ENCODE measurements at places on chromosomes 13 and 19.

- no peak for DNase-seq
These were observed 17.5 kb downstream of the FCGBP start for GRCh38 chr19:39916851-39917396.

DNA sequence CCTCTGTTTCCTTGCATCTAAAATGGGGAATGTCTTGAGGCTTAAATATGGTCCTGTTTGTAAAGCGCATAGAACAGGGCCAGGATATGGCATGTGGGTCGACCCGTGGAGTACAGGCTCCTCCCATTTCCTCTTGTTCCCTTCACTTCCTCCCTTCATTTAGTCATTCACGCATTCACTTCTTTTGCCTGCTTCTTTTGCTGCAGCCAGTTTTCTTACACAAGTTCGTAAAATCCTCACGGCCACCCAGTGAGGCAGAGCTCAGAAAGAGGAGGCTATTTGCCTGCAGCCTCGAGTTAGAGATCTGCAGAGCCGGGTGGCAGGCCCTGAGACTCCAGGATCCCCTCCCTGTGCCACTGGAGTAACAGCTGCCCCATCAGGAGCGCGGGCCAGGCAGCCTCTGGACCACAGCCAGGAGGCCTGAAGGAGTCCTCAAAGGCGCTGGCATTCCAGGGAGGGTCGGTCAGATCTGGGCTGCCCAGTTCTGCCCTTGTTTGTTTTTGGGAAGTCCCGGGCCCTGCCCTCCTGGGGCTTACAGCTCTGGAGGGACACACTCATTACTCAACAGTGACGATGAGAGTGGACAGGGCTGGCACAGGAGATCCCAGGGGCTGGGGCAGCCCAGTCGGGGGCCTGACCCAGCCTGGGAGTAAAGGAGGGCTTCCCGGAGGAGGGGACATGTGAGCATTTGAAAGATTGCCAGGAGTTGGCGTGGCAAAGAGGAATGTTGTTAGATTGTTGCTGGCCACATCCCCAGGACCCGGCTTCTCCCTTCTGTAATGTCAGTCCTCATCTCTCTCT lies 4.6 kb downstream of the PPP5C start:
- DNase-seq, result no peak

- no peak for DNase-seq
These were observed 310.6 kb downstream of the DCT start for GRCh38 chr13:94168783-94169453.

- DNase-seq, result no peak
These were observed 381.9 kb downstream of the LMO7 start for GRCh38 chr13:76017861-76018556.

- no peak for DNase-seq
These were observed 151.7 kb downstream of the LHFPL6 start for GRCh38 chr13:39451301-39451700.

DNA sequence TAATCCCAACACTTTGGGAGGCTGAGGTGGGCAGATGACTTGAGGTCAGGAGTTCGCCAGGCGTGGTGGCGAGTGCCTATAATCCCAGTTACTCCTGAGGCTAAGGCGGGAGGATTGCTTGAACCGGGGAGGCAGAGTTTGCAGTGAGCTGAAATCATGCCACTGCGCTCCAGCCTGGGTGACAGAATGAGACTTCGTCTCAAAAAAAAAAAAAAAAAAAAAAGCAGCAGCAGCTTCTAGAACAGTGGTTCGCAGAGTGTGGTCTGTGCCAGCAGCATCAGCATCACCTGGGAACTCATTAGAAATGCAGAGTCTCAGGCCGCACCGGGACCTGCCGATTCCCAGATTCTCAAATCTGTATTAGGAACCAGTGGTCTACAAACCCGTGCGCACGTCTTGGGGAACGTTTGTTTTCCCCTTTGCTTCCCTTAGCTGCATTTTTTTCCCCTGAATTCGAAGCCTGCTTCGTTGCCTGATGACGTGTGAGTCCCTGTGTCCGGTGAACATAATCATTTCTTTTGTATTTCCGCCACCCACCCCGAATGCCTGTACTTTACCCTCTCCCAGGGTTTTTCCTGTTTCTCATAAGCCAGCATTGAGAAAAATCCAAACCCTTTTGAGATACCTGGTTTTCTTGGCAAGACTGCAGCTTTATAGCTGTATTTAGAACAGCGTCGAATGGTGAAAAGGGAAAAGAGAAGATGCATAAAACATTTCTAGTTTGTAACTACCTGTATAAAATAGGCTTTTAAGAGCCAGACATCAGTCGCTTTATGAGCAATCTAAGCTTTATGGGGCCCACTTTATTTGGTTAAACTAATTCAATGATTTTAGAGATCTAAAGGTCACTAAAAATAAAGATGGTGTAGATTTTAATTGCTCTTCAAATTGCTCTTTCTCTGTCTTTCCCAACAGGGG lies 49.8 kb downstream of the BICRA start:
- DNase-seq, result no peak

DNA sequence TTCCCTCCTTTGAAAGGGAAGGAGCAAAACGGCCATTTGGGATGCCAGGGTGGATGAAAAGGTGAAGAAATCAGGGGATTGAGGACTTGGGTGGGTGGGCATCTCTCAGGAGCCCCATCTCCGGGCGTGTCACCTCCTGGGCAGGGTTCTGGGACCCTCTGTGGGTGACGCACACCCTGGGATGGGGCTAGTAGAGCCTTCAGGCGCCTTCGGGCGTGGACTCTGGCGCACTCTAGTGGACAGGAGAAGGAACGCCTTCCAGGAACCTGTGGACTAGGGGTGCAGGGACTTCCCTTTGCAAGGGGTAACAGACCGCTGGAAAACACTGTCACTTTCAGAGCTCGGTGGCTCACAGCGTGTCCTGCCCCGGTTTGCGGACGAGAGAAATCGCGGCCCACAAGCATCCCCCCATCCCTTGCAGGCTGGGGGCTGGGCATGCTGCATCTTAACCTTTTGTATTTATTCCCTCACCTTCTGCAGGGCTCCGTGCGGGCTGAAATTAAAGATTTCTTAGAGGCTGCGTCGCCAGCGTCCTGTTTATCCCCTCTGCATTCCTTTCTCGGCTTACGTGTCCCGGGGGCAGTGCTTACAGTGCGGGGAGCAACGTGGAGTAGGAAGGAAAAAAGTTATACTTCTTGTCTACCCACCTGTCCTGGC lies 15.2 kb upstream of the S1PR4 start:
- DNase-seq, result peak; percentile 67

DNA sequence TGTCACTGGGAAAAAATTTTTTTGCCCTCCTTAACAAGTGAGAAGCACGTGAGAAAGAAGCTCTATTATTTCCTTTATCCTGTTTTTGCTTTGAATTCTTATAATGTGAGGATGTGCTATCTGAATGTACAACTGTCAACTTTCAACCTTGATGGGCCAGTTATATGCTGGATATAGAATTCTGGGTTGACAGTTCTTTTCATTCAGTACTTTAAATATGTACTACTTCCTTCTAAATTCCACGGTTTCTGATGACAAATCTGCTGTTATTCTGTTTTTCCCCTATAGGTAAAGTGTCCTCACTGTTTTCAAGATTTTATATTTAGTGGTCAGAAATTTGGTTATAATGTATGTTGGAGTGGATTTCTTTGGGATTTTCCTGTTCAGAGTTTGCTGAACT lies 29.9 kb downstream of the ZDHHC20 start:
- no peak for DNase-seq

DNA sequence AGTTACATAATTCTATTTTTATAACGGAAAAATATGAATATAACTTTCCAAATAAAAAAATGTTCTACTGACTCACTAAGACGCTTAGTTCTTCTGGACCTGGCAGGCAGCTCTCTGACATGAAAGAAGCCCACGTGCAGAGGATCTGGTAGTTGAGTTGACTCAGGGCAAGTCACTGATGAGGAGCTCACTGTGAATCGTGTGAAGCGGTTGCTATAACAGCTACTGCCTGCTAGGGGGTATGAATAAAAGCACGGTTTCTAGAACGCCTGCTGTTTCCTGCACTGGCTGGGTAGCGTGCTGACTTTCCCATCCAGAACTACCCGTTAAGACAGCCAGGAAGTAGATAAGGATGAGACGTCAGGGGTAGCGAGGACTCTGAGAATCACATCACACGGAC lies 54.7 kb upstream of the WASF3 start:
- peak; percentile 38 for DNase-seq

GRCh38 chr19:32611161-32611560 lies 30.2 kb downstream of the PDCD5 start:
- no peak for DNase-seq

DNA sequence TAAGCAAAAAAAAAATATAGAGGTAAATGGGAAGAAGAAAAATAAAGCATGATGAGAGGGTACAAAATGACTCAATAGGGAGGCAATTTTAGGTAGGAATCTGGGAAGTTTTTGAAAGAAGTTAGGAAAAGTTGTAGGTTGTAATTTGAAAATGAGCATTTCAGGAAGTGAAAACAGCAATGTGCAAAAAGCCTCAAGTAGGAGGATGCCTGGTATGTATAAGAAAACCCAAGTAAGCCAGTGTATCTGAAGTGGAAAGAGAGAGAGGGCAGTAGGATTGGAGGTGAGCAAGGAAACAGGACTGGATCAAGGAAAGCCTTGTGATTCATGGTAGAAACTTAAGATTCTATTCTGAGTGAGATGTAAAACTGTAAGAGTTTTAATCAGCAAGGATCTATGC lies 121.6 kb upstream of the SPRY2 start:
- DNase-seq, result no peak

GRCh38 chr19:45508861-45509691 lies 1.8 kb downstream of the VASP start:
- no peak for DNase-seq

- DNase-seq, result no peak
These were observed 3.6 kb downstream of the DMAC2 start for GRCh38 chr19:41435936-41436673.

DNA sequence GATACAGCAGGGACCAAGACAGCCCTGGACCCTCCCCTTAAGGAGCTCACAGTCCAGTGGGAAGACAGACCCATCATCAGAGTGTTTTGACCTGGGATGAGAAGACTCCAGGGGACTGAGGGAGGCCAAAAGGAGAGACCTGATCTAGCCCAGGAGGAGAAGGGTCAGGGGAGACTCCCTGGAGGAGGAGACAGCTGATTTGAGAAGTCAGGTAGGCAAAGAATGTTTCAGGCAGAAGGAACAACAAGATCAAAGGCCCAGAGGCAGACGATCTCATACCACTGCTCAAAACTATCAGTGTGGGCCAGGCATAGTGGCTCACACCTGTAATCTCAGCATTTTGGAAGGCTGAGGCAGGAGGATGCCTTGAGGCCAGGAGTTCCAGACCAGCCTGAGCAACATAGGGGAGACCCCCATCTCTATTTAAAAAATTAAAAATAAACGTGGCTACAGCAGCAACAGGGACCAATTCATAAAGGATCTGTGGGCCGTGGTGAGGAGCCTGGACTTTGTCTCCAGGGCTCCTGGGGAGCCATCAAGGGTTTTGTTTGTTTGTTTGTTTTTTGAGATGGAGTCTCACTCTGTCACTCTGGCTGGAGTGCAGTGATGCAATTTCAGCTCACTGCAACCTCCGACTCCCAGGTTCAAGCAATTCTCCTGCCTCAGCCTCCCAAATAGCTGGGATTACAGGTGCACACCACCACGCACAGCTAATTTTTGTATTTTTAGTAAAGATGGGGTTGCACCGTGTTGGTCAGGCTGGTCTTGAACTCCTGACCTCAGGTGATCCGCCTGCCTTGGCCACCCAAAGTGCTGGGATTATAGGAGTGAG lies 2.2 kb upstream of the COX6B1 start:
- no peak for DNase-seq

GRCh38 chr19:2811735-2812413 lies 7.8 kb upstream of the ZNF554 start:
- DNase-seq, result no peak

- no peak for DNase-seq
These were observed 22.9 kb upstream of the ZNF507 start for GRCh38 chr19:32322541-32322940.

DNA sequence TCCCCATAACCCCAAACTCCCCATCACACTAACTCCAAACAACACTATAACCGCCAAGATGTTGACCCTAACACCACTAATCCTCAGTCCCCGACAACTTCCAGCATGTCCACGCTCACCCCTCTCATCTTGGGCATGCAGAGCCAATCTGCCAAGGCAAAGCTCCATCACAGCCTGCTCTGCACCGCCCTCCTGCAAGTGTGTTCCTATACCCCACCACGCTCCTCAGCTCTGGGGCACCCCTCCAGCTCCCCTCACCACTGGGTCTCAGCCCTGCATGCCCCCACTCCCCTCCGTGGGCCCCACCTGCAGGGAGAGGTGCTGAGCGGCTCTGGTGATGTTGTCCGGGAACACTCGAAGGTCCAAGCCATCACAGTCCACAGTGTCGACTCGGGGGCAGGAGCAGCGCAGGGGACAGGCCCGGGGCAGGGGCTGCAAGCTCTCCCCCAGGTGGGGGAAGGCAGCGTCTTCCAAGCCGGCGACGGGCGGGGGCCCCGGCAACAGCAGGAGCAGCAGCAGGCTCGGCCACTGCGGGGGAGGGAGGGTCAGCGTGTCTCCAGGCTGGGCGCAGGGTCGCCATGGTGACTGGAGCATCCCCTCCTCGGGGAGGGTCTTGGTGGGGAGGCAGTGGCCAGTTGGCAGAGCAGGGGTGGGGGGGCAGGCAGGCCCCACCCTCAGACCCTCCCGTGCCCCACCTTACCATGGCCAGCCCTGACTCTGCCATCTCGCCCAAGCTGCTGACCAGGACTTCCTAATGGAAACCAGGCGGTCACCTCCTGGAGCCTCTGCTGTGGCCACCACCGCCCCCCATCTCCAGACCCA lies 527 bp downstream of the PODNL1 start:
- no peak for DNase-seq

- no peak for DNase-seq
These were observed 36.2 kb upstream of the TRPC4 start for GRCh38 chr13:37905736-37906135.

DNA sequence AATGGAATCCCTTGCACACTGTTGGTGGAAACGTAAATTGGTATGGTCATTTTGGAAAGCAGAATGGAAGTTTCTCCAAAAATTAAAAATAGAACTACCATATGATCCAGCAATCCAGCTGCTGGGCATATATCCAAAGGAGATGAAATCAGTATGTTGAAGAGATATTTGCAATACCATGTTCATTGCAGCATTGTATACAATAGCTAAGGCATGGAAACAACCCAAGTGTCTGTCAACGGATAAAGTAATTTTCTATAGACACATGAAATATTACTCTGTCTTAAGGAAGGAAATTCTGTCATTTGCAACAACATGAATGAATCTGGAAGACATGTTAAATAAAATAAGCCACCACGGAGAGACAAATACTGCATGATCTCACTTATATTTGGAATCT lies 124.7 kb downstream of the GPC5 start:
- no peak for DNase-seq

- no peak for DNase-seq
These were observed 30.1 kb downstream of the RDH8 start for GRCh38 chr19:10043286-10043927.

Measured in stimulated activated CD4-positive, alpha-beta T cell treated with anti-CD3 and anti-CD28 coated beads, TNF-alpha, amount 100 ng/mL, for 48 hours (primary cell).